Esophagus squamous epithelium (tissue), 5 donors: ENCODE measurements at places on chromosomes 16 and 17.

DNA sequence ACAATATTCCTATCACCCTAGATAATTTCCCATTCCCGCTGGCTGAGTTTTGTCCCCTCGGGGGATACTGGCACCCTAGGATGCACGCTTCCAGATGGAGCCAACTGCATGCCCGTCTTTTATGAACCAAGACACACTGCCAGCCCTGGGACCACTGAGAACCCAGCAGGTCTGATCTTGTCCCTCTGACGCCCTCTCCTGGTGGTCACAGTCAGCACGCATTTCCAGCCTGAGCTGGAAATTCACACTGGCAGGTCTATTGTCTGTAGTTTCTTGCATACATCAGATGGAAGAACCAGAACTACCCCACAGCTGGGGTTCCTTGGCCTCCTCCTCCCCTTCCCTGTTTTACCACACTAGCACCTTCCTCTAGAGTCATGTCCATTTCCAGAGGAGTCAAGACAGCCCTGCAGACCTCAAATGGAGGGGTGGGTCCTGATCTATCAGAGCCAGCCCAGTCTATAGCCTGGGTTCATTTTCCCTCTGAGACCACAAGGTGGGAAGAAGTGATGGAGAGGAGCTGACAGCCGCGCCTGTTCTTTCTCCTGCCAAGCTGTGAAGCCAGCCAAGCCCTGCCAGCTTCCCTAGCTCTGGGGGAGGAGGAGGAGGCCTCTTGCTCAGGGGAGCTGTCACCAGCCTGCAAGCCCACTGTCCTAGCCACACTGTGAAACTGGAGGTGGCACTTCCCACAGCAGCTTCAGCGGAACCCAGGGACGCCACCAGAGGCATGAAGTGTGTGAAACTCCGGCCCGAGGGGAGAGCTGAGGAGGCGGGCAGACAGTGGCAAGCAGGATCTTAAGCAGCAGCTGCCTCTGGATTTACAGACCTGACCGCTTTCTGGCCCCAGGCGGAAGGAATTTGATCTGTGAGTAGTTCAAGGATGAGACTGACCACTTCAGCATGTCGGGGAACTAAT lies 29.3 kb downstream of the MXRA7 start:
- no peak for DNase-seq

DNA sequence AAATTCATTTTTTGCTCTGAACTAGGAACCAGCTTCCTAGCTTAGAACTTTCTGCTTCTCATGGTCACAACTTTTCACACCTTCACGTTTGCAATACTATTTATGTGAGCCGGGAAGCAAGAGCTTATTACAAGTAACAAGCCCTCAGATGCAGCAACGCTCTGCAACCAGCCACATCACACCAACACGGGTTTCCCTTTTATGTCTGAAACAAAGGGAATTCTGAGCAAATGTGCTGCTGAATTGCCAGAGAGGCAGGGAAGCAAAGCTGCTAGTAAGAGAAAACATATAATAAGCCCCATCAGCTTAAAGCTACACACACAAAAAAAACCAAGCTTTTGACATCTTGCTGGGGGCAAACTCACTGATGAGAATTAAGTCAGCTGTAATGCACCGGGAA lies 122.2 kb downstream of the SLC39A11 start:
- no peak for DNase-seq

GRCh38 chr17:50511058-50511457 lies 2.8 kb downstream of the MYCBPAP start:
- no peak for DNase-seq

DNA sequence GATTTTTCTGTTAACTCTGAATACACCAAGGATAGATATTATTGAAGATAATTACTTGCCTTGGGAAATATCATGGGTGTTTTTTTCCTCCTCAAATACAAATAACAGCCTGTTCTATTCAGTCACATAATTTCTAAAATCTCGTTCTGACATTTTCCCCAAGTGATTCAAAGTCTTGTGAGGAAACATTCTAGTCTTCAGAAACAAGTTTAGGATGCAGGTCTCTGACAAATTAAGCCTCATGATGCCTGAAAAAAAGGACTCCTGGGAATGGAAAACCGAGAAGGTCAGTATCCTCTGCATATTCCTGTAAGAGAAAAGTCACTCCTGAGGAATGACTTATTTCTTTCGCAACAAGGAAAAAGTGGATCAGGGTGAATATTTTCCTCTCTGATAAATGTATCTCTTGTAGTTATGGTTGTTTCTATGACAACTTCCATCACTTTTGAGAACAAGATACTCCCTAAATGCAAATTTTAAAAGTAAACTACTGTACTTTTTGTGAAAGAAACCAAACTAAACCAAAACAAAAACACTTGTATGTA lies 384.6 kb downstream of the CNTNAP4 start:
- no peak for DNase-seq

DNA sequence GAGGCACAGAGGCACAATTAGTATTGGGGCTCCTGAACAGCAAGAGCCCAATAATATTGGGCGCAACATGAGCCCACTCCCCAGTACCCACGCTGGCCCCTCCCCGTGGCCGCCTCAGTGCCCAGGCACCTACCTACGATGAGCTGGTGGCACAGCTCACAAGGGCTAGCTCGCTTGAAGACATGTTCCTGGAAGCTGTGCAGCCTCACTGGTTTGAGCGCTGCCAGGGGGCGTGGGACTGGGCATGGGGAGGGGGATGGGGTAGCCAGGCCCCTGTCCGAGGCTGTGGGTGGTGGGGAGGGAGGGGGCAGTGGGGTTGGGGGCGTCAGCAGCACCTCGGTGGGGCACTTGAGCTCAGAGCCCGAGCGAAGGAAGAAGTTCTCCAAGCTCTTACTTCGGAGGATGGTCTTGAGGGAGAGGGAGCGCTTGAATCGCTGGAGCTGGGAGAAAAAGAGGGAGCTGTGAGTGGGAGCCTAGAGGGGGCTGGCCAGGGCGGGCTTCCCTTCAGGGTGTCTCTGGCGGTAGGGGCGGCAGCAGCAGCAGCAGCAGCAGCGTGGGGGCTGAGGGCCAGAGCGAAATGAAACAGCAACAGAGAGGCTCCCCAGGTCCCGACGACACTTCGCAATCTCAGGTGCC lies 7.9 kb downstream of the STAC2 start:
- DNase-seq = no peak

DNA sequence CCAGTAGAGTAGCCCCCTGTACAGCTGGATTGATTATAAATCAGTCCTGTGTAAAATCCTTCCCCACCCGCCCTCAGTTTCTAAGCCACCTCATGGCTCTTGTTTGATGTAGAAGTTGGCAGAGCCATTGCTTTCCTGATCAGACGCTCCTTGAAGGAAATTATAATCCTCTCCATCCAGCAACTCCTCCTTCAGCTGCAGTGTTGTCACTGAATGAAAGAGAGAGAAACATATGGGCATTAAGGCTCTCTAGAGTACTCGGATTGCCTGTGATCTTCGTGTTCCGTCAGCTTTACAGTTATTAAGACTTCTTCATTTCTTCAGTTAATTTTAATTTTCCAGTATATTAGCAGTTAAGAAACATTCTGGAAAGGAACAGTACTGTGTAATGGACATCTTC lies 14.3 kb downstream of the NME2 start:
- no peak for DNase-seq

- no peak for DNase-seq
Observed at GRCh38 chr16:89046491-89046890, 47.2 kb upstream of the ACSF3 start.

GRCh38 chr16:2455081-2455845 lies 4.6 kb upstream of the TEDC2 start:
- no peak for DNase-seq

- DNase-seq = no peak
Observed at GRCh38 chr17:5234645-5235576, at the start of gene SCIMP. Gene SCIMP (minus strand): TSS chr17:5234860. CDS start chr17:5234755, 105 bp downstream.

GRCh38 chr17:34961093-34961911 lies at the start of the genes CCT6B and ZNF830:
Gene CCT6B (minus strand): TSS chr17:34961460. CDS start chr17:34961393, 67 bp downstream.
Gene ZNF830 (plus strand): TSS chr17:34961540. CDS start chr17:34961567, 27 bp downstream.
- peak; percentile 70 for DNase-seq

- no peak for DNase-seq
Observed at GRCh38 chr16:5060073-5060641, 5.6 kb downstream of the C16orf89 start.

DNA sequence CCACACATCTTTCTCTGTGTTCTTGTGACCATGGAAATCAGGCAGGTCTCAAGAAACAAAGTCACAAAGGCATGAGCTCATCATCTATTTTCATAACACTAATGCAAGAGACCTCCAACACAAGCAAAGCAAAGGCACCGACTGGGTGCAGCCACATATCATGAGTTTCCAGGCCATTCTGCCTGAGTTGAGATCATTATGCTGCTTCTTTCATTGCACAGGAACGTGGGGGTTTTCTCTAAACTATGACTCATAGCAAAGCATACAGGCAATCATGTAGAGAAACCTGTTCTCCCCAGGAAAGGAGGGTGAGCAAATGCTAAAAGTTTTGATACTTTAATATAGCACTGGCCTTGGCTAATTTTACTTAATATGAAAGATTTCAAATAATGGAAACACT lies 60.7 kb downstream of the GRIN2A start:
- no peak for DNase-seq

- DNase-seq = no peak
Observed at GRCh38 chr16:1871974-1872635, at the start of gene MEIOB. Gene MEIOB (minus strand): TSS chr16:1872164. CDS start chr16:1868175, 3,989 bp downstream.

DNA sequence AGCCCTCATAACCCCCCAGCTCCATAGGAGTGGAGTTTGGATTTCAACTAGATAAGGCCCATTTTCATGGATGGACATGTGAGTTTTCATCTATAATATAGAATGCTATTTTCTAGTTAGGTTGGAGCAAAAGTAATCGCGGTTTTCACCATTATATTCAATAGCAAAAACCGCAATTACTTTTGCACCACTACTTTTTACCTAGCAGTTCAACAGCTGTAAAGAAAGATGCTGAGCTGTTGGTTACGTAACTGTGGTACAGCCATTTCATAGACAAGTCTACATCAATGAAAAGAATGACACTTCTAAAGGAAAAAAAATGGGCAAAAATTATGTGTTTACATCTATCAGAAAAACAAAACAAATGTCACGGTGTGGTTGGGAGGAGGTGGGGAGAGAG lies 507.7 kb downstream of the MAF start:
- no peak for DNase-seq

DNA sequence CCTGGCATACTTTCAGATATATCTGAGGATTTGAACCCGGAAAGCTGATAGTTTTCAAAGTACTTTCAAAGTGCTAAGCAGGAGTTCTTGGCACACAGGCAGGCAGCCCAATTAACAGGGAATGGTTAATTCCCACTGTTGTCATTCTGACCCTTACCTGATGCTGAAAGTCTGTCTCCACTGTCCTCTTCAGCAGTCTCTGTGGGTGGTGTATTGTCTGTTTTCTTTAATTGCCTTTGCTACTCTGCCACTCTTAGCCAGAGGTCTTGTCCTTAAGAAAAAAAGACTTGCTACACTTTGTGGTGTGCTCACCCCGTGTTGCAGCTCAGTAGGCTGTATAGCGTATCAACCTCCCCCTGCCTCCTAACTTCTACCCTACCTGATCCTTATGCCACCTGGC lies 63.2 kb upstream of the SLC12A3 start:
- DNase-seq = no peak

- no peak for DNase-seq
Observed at GRCh38 chr17:67063141-67063540, 18.8 kb downstream of the CACNG1 start.

GRCh38 chr16:3158026-3158509 lies 23.2 kb downstream of the ZNF213 start:
- no peak for DNase-seq

- DNase-seq = no peak
Observed at GRCh38 chr17:28379814-28380801, 8.6 kb downstream of the SARM1 start.

DNA sequence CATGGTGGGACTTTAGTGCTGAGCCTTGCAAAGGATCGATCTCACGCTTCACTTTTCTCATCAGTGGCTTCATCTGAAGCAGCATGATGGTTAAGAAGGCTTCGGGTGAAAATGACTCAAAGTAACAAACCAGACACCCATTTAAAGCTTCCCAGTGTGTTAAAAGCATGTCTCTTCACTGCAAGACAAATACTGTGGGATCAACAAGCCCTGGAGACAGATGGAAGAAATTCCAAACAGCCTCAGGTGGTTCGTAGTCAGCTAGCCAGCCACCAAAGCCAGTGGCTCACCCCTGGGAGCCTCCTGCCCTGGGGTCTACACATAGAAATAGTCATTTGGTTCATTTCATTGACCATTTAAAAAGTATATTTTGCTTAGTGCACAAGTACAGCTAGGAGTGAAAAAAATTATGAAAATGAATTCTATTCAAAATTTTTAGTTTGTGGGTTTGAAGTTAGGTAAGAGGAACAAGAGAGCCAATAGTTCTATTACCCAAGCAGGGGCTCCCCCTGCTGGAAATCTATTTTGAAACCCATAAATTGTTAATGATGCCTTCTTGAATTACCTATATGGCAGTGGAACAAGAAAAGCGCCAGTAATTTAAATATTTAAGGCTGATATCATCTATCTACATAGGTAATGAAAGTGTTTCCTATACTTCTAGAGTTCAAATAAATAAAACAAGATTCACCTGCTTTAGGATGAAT lies 51.6 kb downstream of the PMP22 start:
- DNase-seq = no peak

- no peak for DNase-seq
Observed at GRCh38 chr16:86814256-86814655, 235.9 kb downstream of the FOXL1 start.

DNA sequence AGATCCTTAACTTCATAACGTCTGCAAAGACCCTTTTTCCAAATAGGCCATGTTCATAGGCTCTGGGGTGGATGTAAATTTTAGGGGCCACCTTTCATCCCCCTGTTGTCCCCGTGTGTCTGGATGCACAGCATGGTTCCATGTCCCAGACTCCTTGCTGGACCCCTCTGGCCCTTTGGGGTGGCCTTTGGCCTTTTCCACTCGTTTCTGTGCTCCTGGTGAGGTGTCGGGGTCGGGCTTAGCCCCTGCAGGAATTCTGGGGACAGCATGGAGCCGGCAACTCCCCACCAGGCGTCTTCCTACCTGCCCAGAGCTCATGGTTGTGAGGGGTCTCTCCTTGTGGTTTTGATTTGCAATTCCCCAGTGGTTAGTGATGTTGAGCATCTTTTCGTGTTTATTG lies 183.5 kb downstream of the SEC14L1 start:
- no peak for DNase-seq

DNA sequence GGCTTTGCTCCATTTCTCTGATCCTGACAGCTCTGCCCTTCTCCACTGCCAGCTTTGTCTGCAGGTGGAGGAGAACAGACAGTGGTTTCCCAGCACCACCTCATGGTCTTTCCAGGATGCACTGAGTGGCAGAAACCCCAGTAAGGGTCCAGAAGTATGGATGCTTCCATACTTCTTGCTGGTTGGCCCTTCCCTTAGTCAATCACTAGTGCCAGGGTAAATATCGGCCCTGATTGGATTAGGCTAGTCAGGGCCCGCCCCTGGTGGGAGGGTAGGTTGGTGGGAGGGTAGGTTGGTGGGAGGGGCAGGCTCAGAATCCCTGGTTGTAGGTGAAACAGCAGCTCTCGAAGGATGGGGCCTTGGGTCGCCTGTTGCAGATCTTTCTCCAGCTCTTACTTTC lies 10.2 kb downstream of the RNF213 start:
- no peak for DNase-seq
